Adrenal gland (tissue), 19 donors: ENCODE measurements at places on chromosomes 7 and 10. TPM values are rescaled to one million over a fixed set of nuclear protein-coding genes. Genes with fewer than 3 reads are reported as not detected.

ADCY1 gene
- total RNA-seq = 4.6 TPM

GRCh38 chr7:92075455-92076158 lies 58.7 kb downstream of the CYP51A1 start:
- H3K27ac ChIP-seq = no peak overlapping the region
- no peak overlapping the region for H3K4me3 ChIP-seq
- no peaks in the 10 kb centered on the region for H3K27me3 ChIP-seq
- H3K36me3 ChIP-seq = peaks cover 20% of the 10 kb centered on the region
- H3K4me1 ChIP-seq = peaks cover 16% of the 10 kb centered on the region
- DNase-seq = no peak

DNA sequence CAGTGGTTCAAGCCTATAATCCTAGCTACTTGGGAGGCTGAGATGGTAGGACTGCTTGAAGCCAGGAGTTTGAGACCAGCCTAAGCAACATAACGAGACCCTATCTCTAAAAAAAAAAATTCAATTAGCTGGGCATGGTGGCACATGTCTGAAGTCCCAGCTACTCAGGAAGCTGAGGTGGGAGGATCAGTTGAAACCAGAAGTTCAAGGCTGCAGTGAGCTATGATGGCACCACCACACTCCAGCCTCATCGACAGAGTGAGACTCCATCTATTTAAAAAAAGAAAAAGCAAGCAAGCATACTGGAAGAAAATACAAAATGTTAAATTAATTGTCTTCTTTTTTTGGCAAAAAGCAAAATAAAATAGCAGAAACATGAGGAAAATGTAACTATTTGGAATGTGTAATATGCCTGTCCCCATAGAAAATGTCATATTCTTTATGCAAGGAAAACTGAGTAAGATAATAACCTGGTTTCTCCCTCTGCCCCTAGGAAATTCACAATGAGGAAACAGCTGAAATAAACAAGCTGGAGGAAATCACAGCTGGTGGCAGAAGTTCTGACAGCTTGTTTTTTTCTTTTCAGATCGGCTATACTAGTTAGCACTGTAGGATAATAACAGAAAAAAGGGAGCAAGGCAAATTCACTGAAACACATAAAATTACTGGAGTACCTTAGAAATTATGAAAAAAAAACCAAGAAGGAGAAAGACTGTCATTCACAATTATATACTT lies 48.5 kb downstream of the HERPUD2 start:
- no peak overlapping the region for H3K4me3 ChIP-seq
- peaks cover 45% of the 10 kb centered on the region for H3K4me1 ChIP-seq
- no peaks in the 10 kb centered on the region for H3K36me3 ChIP-seq
- H3K27ac ChIP-seq = peak overlapping the region; percentile 50
- no peaks in the 10 kb centered on the region for H3K27me3 ChIP-seq

NKX2-3 gene
- not detected for total RNA-seq

DYDC2 gene
- total RNA-seq = not detected

DNA sequence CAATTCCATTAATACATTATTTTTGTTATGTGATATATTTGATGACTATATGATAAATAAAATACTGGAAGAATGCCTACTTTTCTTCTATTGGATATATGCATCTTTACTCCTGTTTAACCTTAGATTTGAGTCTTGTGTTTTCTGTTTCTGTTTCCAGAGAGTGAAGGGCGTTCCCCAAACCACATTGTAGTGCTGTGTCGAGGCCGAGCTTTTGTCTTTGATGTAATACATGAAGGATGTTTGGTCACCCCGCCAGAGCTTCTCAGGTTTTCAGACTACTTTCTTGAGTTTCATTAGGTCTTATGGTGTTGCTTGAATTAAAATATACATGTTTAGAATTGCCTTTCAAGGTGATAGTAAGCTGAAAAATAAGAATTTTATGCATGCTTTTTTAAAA lies 23.8 kb downstream of the CROT start:
- H3K27ac ChIP-seq = no peak overlapping the region
- H3K36me3 ChIP-seq = no peaks in the 10 kb centered on the region
- H3K27me3 ChIP-seq = no peaks in the 10 kb centered on the region
- no peak overlapping the region for H3K4me3 ChIP-seq
- no peaks in the 10 kb centered on the region for H3K4me1 ChIP-seq

ZNF239 gene
- total RNA-seq = 2.1 TPM

GRCh38 chr7:88200789-88201188 lies 19.0 kb downstream of the SRI start:
- no peaks in the 10 kb centered on the region for H3K36me3 ChIP-seq
- H3K4me3 ChIP-seq = no peak overlapping the region
- H3K27ac ChIP-seq = no peak overlapping the region
- no peak for DNase-seq
- no peaks in the 10 kb centered on the region for H3K4me1 ChIP-seq
- H3K27me3 ChIP-seq = no peaks in the 10 kb centered on the region

WDFY4 gene
- 8.4 TPM for total RNA-seq

DNA sequence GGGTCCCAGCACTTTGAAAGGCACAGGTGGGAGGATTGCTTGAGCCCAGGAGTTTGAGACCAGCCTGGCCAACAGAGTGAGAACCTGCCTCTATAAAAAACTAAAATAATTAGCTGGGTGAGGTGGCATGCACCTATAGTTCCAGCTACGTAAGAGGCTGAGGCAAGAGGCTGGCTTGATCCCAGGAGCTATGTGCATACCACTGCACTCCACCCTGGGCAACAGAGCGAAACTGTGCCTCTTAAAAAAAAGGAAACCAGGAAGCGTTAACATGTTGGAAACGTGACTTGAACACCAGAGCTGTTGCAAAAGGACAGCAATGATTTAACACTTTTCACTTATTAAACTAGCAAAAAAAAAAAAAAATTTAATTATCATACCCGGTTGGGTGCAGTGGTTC lies 12.6 kb downstream of the BAZ1B start:
- no peak for DNase-seq
- H3K4me3 ChIP-seq = no peak overlapping the region
- no peaks in the 10 kb centered on the region for H3K27me3 ChIP-seq
- H3K4me1 ChIP-seq = peaks cover 17% of the 10 kb centered on the region

- no peaks in the 10 kb centered on the region for H3K27me3 ChIP-seq
- H3K4me1 ChIP-seq = peaks cover 21% of the 10 kb centered on the region
- DNase-seq = no peak
- no peak overlapping the region for H3K4me3 ChIP-seq
- H3K27ac ChIP-seq = no peak overlapping the region
Measured at GRCh38 chr7:37923996-37924395, 3.6 kb downstream of the EPDR1 start.

DNA sequence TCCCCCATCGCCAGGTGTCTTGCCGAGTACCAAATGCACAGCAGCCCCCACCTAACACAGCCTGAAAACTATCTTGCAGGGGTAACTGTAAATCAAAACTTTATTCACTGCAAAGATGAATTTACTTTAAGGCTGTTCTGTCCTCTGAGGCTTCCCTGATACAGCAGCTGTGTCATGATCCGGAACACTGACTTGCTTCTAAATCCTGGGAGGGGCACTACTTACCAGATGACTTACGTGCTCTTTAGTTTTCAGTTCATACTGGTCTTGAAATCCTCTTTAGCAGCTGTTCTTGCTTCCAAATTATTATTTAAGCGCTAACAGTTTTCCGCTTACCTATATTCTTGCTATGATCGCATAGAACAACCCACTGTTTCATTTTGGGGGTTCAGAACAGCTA lies 4.9 kb downstream of the DYNC1I1 start:
- no peak for DNase-seq
- peaks cover 7% of the 10 kb centered on the region for H3K4me1 ChIP-seq
- H3K4me3 ChIP-seq = no peak overlapping the region
- no peaks in the 10 kb centered on the region for H3K36me3 ChIP-seq

- no peak for DNase-seq
- H3K27ac ChIP-seq = no peak overlapping the region
- H3K4me1 ChIP-seq = no peaks in the 10 kb centered on the region
- no peak overlapping the region for H3K4me3 ChIP-seq
Measured at GRCh38 chr10:65172249-65172648, 1651.0 kb downstream of the REEP3 start.

CCDC172 gene
- not detected for total RNA-seq

- H3K4me1 ChIP-seq = no peaks in the 10 kb centered on the region
- H3K36me3 ChIP-seq = no peaks in the 10 kb centered on the region
- no peak for DNase-seq
Measured at GRCh38 chr7:122269241-122269640, 35.3 kb downstream of the FEZF1 start.

DNA sequence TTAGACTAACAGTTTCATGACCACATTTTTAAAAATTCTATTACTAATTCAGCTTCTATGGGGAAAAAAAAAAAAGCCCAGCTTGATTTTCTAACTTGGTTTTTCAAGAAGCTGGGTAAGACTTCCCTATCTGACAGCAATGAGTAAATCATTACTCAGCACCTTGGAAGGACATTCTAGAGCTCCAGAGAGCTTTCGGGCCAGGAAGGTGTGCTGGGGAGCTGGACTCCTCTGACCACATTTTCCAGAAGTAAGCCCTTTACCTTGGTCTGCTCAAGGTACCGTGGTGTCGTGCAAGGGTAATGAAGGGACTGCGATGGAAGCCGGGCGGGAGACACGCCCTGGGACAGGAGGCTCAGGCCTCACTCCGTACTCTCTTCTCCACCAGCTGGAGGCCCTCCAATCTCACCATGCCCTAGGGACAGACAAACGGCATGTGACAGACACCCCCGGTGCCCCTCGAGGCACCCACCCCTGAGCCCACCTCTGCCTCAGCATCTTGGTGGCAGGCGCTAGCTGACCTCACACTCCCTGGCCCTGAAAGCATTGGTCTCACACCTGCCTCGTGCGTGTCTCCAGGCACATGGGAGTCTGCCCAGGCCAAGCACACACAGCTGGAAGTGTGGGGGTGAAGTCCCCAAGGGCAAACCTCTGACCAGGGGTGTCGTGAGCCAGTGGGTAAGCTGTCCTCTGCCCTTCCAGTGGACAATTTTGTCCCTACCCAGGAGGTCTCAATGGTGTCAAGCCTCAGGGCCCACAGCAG lies 152.1 kb downstream of the OAT start:
- H3K4me1 ChIP-seq = no peaks in the 10 kb centered on the region
- no peak for DNase-seq
- H3K27ac ChIP-seq = no peak overlapping the region

- DNase-seq = no peak
- H3K4me1 ChIP-seq = peaks cover 6% of the 10 kb centered on the region
- no peaks in the 10 kb centered on the region for H3K27me3 ChIP-seq
- no peak overlapping the region for H3K27ac ChIP-seq
- H3K36me3 ChIP-seq = no peaks in the 10 kb centered on the region
- no peak overlapping the region for H3K4me3 ChIP-seq
Measured at GRCh38 chr7:36305226-36305625, 84.4 kb upstream of the ANLN start.

SLC26A5 gene
- 0.32 TPM for total RNA-seq

DNA sequence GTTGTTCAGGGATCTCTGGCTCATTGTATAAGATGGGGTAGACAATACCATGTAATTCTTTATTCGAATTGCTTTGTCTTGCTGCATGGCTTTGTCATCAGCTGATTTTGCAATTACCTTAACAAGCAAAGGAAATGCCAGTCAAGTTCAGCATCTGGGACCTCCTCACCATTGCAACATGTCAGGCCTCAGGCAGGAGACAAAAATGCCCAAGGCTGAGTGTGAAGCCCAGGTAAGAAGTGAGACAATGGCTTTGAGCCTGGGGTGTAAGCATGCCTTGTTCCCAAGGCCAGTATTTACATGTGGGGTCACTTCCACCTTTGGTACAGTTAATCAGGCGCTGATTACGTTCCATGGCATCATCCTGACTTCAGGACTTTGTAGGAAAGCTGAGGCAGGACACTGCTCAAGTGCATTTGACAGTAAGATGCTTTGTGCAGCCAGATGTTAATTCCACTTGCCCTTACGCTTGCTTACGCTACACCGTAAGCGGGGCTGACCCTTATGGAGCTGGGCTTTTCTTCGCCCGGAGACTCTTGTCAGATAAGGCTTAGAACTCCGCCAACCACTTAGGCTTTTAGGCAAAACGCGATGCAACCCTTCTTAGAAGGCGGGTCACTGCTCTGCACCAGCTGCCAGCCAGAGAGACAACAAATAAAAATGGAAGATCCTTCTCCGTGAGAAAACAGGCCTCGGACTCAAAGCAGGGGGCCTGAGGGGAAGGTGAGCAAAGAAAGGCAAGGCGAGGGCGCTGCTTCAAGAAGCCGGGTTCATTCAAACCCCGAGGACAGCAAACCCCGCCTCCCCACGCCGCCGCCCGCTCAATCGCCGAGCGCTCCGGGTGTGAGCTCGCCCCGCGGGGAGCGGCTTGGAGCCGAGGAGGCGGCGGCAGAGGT lies 1.3 kb upstream of the SP4 start:
- DNase-seq = no peak
- H3K27me3 ChIP-seq = no peaks in the 10 kb centered on the region
- H3K4me3 ChIP-seq = no peak overlapping the region
- no peaks in the 10 kb centered on the region for H3K36me3 ChIP-seq
- no peaks in the 10 kb centered on the region for H3K4me1 ChIP-seq
- H3K27ac ChIP-seq = no peak overlapping the region

DNA sequence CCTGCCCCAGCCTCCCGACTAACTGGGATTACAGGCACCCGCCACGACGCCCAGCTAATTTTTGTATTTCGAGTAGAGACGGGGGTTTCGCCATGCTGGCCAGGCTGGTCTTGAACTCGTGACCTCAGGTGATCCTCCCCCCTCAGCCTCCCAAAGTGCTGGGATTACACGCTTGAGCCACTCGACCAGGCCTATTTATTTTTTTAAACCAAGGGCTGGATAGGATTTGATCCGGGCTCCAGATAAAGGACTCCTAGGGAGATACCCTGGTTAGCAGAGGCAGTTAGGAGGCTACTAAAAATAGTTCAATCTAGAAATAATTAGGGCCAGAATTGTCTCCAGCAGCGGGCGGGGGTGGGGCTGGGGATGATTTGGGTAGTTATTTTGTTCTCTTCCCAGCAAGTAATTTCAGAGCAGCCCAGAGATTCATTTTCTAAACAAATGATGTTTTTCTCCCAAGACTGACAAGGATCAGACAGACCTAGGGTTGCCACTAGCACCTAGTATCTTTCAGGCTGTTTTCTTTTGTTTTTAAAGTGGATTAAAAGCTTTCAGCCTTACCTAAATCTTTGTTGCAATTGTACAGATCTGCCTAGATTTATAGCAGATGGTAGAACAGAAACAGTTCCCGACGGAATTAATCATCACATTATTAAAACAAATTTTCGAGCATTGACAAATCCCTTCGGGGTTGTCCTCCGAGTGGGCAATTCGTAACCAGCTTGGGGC lies 859 bp upstream of the SMC3 start:
- H3K27ac ChIP-seq = peak overlapping the region; percentile 87
- no peaks in the 10 kb centered on the region for H3K36me3 ChIP-seq
- no peak for DNase-seq
- peaks cover 30% of the 10 kb centered on the region for H3K4me1 ChIP-seq
- peak overlapping the region; percentile 75 for H3K4me3 ChIP-seq

- H3K4me1 ChIP-seq = peaks cover 13% of the 10 kb centered on the region
- H3K36me3 ChIP-seq = no peaks in the 10 kb centered on the region
- no peak for DNase-seq
- no peaks in the 10 kb centered on the region for H3K27me3 ChIP-seq
- H3K27ac ChIP-seq = no peak overlapping the region
- H3K4me3 ChIP-seq = no peak overlapping the region
Measured at GRCh38 chr7:64951250-64951848, 39.5 kb downstream of the ZNF117 start.

- H3K36me3 ChIP-seq = no peaks in the 10 kb centered on the region
- no peak overlapping the region for H3K4me3 ChIP-seq
- H3K4me1 ChIP-seq = no peaks in the 10 kb centered on the region
- DNase-seq = no peak
- H3K27me3 ChIP-seq = no peaks in the 10 kb centered on the region
- H3K27ac ChIP-seq = no peak overlapping the region
Measured at GRCh38 chr7:113143486-113144257, 25.3 kb upstream of the SMIM30 start.

- no peak overlapping the region for H3K4me3 ChIP-seq
- no peaks in the 10 kb centered on the region for H3K27me3 ChIP-seq
- peaks cover 24% of the 10 kb centered on the region for H3K4me1 ChIP-seq
- no peak for DNase-seq
Measured at GRCh38 chr10:101028446-101029337, 2.2 kb downstream of the PDZD7 start.
